NCI-H1048 (cell line): ENCODE measurements at places on chromosomes 3 and 15.

DNA sequence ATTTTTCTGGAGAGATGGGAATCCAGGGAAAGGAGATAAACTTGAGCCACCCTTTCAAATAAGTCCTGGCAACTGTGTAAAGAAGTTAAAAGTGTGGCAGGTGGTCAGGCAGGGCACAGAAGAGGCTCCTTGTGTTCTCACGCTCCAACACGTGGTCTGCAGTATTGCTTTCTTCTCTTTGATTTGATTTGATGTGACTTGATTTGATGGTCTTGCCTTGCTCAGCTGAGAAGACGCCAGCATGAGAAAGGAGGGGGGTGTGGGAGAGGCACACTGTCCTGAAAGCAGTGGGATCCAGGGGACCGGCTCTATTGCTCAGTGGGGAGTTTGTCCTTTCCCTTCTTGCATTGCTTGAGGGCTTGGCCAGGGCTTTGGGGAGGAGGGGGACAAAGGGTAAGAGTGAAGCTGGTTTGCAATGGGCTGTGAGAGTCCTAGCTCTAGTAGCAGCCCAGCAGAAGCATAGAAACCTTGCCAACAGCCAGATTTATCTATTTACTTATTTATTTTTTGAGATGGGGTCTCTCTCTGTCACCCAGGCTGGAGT is 25.7 kb upstream of the NEO1 start:
- DNase-seq, result no peak

- DNase-seq, result no peak
Observed at GRCh38 chr15:68352401-68353062, 75.0 kb downstream of the FEM1B start.

DNA sequence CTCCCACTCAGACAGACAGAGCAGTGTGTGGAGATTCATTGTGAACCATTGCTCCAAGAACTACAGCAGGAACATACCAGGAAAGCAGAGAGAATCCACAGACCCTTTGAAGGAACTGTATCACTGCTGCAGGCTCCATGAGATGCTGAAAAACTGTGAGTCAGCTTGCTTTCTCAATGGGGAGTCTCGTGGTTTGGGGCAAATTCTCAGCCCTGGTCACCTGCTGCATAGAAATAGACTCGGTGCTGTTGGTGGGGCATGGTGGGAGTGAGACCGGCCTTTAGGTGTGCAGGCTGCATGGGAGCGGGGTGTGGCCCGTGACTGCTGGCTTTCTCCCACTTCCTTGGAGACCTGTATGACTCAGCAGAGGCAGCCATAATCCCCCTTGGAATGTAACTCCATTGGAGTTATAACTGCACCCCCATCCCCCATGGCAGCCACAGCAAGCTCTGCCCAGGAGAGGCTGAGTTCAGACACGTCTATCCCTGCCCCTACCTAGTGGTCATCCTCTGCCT is 35.6 kb downstream of the ALCAM start:
- DNase-seq, result no peak

DNA sequence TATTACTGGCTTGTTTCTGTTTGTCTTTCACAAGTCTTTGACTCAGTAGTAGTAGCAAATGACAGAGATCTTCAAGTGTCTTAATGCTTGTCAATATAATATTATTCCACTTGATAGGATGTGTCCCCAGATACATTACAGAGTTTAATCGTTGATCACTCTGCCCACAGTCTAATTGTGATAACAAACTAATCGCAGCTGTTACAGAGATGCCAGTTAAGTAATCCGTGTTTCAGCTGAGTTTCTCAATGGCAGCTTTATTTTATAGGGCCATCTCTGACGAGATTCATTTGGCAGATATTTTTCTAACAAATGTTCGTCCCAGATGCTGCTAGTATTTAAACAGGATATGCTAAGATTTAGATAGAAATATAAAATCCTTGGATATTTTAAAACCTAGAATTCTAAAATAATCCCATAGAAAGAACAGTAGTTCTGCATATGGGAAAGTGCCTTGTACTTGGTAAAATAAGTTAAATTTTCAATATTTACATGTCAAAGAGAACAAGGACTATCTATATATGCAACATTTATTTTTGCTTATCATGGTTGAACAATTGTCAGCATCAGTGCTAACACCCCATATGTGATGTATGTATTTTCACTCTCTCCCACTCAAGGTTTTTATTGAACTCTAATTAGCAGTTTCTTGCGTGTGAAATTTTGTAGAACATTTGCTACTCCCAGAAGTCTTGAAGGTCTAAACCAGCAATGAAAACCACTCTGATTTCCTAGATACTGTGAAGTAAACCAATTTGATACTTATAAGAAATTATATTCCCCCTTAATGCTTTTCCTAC is 185.5 kb downstream of the MBNL1 start:
- no peak for DNase-seq

GRCh38 chr3:170368921-170369320 is 11.4 kb downstream of the SKIL start:
- no peak for DNase-seq

DNA sequence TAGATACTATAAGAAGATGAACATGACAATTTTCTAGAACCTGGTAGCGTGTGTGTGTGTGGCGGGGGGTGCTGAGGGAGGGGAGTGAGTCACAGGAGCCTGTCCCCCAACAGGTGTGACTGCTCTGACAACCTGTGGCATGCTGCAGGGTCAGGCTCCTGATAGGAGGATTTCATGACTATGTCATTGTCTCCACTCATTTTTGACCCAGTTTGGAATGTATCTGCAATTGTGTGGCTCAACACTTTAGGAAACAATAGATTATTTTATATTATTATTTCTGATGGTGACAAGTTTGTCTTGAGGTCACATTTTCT is 9.3 kb upstream of the VILL start:
- DNase-seq, result no peak

GRCh38 chr3:73610493-73610892 is 14.2 kb downstream of the PDZRN3 start:
- DNase-seq, result no peak

GRCh38 chr3:181691901-181692300 is 19.8 kb upstream of the SOX2 start:
- DNase-seq, result no peak

DNA sequence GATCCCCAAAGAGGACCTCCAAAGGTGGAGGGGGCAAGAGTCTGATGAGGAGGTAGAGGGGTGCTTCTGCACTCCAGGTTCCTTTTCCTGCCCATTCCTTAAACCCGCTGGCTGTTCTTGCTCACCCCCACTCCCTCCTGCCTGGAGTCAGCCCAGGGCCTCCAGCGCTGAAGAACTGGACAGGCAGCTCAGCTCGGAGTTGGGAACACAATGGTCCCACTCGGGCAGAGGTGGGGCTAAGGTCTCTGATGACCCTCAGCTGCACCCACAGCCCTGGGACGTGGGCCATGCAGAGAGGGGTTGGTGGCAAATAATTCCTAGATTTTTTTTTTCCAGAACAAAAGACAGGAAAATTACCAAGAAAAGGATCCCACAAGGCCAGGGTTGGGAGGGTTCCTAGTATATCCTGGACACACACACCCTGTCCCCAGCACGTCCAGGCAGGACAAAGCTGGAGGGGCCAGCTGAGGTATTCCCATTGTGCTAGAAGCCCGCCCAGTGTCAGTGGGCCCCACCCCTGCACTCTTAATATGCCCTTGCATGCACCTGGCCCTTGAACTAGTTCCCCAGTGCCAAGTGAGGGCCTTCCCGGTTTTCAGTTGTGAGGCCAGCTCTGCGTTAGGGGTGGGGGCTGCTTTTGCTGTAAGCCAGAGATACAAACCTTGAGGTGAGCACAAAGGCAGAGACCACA is 22.1 kb upstream of the IP6K2 start:
- DNase-seq, result no peak

- DNase-seq, result no peak
Observed at GRCh38 chr3:42014921-42015533, 53.1 kb upstream of the ULK4 start.

- no peak for DNase-seq
Observed at GRCh38 chr3:70729845-70730244, 417.4 kb upstream of the MDFIC2 start.

GRCh38 chr15:89806559-89807550 is 7.8 kb downstream of the ANPEP start:
- DNase-seq, result no peak

DNA sequence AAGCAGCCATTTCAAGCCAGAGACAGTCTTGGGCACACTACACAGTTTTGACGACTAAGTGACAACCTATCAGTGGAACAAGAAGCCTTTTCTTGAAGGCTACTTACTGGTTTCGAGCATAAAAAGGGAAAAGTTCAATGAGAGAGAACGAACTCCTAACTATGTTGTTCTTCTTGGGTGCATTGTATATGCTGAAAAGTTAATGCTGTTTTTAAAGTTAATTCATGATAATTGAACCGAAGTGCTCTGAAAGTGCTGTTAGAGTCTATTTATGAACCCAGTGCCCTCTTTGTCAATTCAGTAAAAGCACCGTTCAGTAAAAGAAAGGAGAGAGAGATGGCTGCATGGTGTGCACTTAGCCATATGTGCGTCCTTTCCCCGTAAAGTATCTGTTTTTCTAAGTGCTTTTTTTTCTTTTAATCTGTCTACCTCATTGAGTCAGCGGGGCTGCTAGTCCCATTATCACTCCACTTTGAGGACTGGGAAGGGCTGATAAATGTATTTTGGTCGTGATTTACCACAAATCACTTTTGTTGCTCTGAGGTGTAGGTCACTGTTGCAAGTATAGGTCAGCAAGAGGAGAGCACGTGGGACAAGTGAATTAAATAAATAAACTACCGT is 380.7 kb upstream of the GOLIM4 start:
- no peak for DNase-seq

- no peak for DNase-seq
Observed at GRCh38 chr3:100045696-100046095, 68.6 kb downstream of the FILIP1L start.

GRCh38 chr3:143478115-143478693 is 358.6 kb downstream of the CHST2 start:
- no peak for DNase-seq

GRCh38 chr15:72778796-72779195 is 4.8 kb downstream of the ADPGK start:
- DNase-seq, result no peak

GRCh38 chr3:177169936-177170722 is 27.2 kb downstream of the TBL1XR1 start:
- DNase-seq, result no peak

- DNase-seq, result no peak
Observed at GRCh38 chr3:3110299-3110630, at the start of gene IL5RA. Gene IL5RA, minus strand, starts transcription at chr3:3110374. Its CDS starts 5,390 bp downstream, at chr3:3104984.

DNA sequence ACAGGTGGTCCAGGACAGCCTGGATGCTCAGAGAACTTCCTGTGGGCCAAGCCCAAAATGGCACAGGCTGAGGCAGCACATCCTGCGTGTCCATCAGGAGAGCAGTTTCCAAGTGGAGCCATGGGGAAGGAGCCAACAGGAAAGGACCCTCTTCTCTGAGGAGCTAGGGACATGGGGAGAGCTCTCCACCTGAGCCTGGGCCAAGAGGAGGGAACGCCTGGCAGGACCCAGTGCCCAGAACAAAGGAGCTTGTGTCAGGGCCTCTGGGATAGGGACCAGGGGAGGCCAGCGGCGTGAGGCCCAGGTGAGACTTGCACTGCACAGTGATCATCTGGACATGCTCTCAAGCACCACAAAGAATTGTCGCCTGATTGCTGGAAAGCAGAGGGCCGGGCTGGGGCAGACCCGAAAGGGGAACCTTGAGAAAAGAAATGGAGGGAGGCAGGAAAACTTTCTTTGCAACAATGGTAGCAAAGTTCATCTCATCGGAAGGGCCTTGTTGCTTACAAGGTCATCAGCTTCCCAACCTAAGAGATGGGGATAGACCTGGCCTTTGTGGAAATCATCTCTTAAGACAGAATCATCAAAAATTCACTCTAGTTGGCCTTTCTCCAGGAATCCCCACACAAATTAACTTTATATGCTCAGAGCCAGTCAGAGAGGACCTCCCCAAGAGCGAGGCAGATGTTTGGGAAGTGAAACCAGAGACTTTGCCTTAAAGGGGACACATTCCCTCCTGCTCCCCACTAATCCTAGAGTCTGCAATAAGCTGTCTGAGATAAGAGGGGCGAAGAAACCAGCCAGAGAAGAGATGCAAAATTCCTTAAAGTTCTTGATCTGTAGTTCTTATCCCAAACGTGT is 47.7 kb upstream of the HES1 start:
- no peak for DNase-seq

DNA sequence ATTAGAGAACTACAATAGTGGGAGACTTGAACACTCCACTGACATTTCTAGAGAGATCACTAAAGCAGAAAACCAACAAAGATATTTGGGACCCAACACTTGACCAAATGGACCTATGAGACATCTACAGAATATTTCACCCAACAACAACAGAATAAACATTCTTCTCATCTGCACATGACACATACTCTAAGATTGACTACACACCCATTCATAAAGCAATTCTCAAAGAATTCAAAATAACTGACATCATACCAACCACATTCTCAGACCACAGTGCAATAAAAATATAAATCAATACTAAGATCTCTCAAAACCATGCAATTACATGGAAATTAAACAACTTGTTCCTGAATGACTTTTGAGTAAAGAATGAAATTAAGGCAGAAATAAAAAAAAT is 473.7 kb downstream of the LPP start:
- no peak for DNase-seq

DNA sequence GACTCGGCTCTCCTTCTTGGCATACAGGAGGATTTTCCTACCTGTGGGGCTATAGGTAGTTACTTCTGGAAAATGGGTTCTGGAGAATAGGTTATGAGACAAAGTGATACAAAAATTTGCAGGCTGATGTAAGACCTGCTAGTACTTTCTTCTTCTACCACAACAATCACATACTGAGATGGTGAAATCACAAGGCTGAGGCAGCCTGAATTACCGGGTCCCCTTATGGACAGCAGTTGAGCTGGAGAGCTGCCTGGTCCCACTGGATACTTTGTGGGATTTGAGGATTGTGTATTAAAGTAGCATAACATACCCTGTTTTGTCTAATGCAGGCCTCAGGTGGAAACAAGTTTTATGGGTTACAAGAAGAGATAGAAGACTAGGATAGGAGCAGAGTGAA is 86.5 kb upstream of the FAM98B start:
- no peak for DNase-seq

DNA sequence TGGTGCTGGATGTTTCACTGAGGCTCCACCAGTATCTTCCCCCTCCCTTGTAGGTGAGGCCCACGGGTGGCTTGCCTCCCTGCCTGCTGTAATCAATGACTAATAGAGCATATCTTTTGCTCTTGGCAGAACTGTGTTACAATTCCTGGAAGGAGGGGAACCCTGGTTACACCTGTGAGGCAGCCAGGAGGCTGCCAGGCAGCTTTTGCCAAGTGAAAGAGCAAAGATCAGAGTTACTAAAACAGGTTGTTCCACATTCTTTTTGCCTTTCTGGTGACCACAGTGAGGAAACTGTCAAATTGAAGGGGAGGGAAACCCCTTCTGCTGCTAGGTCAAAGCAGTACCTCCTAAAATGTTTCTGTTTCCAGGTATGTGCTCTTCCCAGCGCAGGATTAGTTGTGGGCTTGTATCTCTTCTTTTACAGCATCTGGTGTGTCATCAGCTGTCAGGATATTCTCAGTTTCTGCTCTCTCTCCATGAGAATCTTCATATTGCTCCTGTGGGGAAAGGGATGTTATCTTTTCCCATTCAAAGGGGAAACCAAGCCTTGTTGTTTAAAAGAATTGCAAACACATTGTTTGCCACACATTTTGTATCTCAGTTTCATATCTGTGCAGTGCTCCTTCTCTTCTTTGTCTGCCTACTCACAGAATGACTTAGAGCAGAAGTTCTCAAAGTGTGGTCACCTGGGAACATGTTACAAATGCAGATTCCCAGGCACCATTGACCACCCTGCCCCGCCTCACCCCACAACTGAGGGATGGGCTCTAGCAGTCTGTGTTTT is 137.4 kb upstream of the UMPS start:
- no peak for DNase-seq
